NCI-H1092 (cell line): ENCODE measurements at places on chromosomes 7 and 10.

GRCh38 chr7:139731802-139732470, 45.9 kb downstream of the HIPK2 start:
- DNase-seq = no peak

DNA sequence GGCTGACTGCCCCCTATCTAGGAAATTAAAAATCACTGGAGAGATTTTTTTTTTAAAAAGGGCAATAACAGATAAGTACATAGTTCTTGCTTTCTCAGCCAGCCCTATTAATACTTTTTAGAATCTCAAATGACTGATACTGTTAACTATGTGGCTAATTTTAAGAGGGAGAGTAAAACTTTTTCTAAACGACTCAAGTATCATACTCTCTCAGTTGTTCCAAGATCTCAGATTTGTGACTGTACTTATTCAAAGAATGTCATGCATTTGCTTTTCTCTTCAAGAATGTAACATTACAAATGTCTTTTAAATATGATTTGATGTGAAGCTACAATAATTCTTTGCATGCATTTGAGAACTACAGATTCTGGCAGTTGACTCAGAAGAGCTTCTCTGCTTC, 55.4 kb upstream of the RAB11FIP2 start:
- DNase-seq = no peak

DNA sequence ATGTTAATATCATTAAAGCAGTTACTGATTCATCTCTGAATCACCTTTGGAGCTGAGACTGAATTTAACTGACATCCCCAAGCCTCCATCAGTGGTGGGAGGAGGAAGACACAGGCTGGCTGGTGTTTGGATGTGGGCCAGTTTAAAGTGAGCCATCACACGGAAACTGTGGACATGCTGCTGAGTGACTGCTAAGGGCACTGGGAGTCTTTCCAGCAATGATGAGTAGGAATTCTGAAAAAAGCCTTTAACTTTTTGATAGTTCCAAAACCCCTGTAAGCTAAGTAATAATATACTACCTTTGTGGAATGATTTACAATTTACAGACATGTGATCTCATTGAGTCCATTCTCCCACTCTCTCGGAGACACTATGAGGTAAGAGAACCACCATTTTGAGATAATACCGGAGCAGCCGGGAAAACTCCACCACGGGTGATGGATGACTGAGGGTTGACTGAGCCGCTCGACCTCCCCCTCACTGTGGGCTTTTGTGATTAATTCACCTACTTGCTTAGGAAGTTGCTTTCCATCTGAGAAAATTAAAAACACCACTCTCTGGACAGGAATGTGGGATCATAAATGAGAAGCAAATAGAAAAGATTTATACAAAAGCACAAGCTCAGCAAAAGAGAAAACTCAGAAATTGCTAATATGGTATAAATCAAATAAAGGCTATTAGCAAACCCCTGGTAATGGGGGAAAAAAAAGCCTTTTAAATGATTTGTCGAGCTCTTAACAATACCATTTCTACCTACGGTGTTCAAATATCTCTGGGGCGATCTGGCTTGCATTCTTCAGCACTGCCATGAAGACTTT, 194.8 kb downstream of the FANK1 start:
- no peak for DNase-seq

- no peak for DNase-seq
These were observed 55.7 kb upstream of the ANTXRL start for GRCh38 chr10:46231087-46231486.

DNA sequence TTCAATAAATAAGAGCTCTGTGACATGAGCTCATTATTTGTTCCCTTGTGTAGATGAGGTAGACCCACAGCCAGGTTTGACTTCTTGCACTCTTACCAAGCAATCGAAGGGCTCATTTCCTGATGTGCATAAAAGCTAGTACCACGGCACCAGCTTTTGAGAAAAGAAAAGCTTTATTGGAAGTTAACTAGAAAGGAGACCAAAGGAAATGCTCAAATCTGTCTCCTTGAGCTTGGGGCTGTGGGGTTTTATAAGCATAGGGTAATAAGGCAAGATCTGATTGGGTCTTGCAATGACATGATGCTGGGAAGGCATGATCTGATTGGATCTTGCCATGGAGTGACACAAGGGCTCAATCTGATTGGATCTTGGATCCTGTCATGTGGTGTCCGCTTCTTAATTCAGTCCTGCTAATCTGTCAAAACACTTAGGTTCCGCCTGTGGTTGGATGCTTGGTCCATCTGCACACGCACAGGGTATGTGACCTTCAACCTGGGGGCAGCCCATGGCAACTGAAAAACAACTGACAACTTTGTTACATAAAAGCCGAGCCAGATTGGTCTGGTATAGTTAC, 47.8 kb upstream of the FRMD4A start:
- no peak for DNase-seq

DNA sequence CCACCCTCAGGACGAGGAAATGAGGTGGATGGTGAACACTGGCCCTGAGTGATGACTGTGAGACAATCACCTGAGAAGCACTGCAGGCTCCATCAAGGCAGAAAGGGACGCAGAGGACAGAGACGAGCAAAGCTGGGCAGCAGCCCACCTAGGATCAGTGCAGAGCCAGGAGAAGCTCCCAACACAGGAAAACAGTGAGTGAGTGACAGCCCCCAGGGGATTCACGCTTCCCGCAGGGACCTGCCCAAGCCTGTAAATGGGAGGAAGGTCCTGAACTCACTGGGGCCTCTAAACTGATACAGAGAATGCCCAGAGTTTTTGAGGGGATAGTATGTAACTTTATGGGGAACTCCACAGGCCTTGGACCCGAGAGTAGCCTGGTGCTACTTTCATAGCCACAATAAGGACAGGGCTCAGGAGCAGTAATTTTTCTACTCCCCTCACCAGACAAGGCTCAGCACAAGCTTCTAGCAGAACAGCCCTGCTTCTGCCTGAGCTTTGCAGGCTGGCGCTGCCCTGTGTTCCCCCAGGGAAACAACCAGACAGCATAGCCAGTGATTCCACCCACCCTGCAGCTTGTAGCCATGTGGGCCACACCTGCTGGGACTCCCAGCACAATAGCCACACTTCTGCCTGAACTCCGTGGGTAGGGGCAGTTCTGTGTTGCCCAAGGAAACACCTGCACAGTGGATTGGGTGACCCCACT, 708.4 kb downstream of the POM121L12 start:
- DNase-seq = no peak

- no peak for DNase-seq
These were observed 44.7 kb downstream of the ABLIM1 start for GRCh38 chr10:114613237-114613979.

- DNase-seq = no peak
These were observed 1.4 kb downstream of the CUBN start for GRCh38 chr10:17128261-17128660.

DNA sequence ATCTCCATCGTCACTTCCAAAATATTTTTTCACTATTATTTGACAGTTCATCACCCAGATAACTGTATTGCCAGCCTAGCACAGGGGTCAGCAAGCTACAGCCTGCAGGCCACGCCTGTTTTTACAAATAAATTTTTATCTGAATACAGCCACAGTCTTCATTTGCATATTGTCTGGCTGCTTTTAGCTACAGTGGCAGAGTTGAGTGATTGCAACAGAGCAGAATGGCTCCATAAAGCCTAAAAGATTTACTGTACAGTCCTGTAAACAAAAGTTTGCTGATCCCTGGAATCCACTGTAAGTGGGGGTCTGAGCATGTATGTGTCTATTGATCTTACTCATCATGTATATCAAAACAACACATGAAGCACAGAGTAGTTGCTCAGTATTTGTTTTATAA, 45.9 kb upstream of the GNAI1 start:
- no peak for DNase-seq

GRCh38 chr10:71526653-71527052, 129.9 kb downstream of the CDH23 start:
- DNase-seq = no peak

DNA sequence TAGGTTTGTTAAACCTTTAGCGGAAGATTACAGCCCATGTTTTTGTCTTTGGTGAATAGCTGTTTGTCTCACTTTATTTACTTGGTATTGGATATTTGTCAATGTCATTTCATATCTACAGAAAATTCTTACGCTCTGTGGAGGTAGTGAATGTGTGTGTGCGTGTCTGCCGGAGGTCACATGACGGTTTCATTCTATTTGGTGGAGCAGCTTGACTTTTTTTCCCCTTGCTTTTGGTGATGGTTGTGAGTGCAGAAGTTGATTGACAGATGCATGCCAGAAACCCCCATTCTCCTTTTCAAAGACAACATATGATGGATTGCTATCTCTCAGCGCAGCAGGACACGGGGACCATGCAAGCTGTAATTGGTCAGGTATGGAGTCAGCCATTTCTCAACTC, at the start of gene POU6F2:
Gene POU6F2, plus strand, starts transcription at position 225 of the 400 bp plus-strand sequence. Its CDS starts 45 bp downstream, at position 270.
- no peak for DNase-seq

- no peak for DNase-seq
These were observed 83.2 kb upstream of the KIF5B start for GRCh38 chr10:32139223-32140073.

- no peak for DNase-seq
These were observed 55.1 kb downstream of the MGMT start for GRCh38 chr10:129522041-129522585.

- no peak for DNase-seq
These were observed 118.1 kb upstream of the PCBD1 start for GRCh38 chr10:71006506-71006905.

DNA sequence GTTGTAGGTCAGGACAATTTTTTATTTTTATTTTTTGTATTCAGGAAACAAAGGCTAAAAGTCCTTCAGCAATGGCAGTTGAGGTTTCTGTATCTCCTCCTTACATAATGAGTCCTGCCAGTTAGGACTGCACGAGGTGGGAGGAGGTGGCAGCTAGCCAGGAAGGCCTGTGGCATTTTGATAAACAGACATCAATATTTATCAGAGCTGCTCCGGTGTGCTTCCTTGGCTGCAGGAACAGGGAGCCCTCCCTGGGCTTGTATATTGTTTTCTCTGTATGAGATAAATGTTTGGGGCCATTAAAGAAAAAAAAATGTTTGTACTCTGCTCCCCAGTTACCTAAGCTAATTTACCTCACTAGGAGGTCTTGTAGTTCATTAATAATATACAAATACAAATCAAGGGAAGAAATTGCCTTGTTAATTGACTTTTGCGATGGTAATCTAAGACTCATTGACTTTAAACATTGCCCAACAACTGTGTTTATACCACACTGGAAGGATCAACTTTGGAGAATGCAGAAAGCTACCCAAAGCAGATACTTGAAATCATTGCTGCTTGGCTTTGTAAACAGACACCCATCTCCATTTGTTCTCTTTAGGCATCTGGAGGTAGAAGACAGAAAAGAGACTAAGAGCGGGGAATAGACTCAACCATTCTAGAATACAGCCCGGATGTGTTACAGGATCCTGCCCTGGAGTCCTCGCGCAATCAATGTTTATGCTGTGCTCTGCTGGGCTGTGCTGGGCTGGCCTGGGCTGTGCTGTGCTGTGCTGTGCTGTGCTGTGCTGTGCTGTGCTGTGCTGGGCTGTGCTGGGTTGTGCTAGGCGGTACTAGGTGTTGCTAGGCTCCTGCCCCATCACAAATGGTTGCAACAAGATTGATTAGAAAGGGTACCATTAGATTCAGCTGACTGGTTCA, 36.5 kb upstream of the PDZD8 start:
- DNase-seq = no peak

GRCh38 chr7:96131525-96131924, 190.4 kb downstream of the SLC25A13 start:
- DNase-seq = no peak

DNA sequence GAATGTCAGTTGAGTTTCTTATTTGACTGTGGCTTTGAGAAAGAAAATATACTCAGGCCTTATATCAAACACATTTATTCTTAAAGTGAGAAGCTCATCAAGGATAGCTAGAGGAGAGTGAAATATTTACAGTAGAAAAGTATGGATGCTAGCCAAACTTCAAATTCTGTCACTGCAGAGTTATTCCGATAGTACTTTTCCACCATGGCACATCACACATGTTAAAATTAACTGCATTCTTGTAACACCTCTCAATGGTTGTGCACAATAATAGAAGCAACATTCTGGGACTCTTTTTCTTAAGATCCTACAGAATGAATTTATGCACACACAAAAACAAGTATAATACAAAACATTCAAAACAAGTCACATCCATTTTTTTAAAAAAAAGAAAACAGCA, 4.5 kb downstream of the PPP1R3C start:
- no peak for DNase-seq

DNA sequence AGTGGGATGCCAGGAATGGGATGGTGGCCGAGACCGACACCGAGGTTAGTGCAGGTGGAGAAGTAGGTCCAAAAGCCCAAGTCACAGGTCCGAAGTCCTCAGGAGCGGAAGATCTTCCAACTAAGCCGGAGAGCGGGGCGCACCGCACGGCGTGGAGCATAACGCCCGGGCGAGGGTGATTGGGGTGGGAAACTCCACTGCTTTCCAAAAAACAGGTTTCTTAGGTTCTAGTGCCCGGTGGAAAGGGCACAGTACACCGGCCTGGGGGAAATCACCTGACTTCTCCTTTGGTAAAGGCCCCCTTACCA, 11.4 kb upstream of the SPAG6 start:
- no peak for DNase-seq

- DNase-seq = no peak
These were observed 17.1 kb upstream of the HK1 start for GRCh38 chr10:69261184-69261583.

DNA sequence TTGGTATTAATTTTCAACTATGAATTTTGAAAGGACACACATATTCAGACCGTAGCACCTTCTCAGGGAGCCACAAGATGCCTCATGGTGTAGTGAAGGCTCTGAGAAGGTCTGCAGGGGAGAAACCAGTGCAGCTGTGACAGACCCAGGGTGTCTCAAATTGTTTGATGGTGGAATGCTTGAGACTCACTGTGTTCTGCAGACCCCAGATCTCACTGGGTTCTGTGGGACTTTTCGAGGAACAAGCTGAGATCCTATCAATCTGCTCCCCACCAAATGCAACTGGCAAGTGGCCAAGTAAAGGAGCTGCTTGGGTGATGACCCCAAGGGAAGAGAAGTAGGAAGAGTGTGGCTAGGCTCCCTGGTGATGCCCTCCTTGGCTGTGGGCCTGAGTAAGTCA, 130.5 kb upstream of the UNC5B start:
- no peak for DNase-seq
